ENCODE measurements at places on chromosomes 7 and 10.
A peak's percentile ranks its signal among the peaks of the same experiment; 100 is the strongest.

- DNase-seq, result no peak
Observed at GRCh38 chr10:23192712-23193434, 761 bp downstream of the PTF1A start.

DNA sequence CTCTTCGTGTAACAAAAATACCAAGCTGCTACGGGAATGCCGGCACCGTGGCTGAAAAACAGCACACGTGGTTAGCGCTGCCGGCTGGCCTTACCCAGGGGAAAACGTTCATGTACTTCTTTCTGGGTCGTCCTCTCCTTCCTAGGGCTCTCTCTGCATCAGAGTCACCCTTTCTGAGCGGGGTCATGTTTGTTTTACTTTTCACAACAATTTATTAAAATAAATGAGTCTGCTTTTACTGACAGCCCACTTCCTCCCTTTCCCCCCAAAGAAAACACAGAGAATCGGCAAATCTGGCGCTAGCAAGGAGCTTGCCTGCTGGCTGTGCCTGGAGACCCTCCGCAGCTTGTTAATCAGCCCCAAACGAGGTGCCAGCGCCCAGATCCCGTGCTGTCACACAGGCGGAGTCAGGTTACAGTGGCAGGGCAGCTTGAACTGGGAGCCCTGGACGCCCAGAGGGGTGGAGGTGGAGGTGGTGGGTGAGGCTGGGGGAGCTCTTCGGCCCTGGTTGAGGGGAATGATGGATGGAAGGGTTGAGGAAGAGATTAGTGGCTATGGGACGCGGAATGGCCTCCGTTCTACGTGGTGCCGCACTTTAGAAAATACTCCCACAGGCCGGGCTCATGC is 162.2 kb upstream of the TNS3 start:
- no peak for DNase-seq

GRCh38 chr10:4242561-4243035 is 457.6 kb upstream of the KLF6 start:
- no peak for DNase-seq

DNA sequence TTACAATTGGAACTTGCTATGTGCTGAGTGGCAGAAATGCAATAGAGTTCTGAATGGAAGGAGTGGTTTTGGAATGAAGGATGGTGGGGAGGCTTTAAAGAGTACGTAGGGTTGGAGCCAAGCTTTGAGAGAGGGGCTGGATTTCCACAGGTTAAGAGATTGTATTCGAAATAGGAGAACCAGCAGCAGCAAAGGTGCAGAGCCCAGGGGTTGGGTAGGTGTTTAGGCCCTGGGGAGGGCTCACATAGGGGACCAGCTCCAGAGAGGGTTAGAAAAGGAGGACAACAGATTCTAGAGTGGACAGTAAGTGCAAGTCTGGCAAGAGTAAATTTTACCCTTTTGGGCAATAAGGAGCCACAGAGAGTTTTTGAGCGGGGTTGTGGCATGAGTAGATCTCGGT is 297.2 kb downstream of the RPS24 start:
- DNase-seq, result no peak

DNA sequence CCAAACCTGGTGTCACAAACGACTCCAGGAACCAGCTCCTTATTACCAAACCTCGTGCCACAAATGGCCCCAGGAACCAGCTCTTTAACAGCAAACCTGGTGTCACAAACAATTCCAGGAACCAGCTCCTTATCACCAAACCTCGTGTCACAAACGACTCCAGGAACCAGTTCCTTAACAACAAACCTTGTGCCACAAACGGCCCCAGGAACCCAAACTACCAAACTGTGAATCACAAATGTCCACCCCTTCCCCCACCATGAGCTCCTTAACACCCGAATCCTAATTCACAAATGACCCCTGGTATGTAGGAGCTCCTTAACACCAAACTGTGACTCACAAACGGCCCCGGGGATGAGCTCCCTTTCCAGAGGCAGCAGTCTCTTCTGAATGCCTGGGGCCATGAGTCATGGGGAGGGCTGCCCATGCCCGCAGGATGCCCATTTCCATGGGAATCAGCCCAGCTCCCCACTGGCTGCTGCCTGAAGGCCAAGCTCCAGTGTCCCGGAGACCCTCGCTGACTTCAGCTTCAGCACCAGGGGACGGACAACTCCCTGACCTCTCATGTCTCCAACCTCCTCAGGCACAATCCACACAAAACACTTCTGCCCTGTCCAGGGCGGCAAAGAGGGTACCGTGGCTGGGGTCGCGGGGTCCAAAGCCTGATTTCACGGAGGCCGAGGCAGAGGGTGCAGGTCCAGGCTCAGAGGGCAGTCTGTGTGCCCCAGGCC is 213.1 kb downstream of the ELFN1 start:
- DNase-seq, result no peak

DNA sequence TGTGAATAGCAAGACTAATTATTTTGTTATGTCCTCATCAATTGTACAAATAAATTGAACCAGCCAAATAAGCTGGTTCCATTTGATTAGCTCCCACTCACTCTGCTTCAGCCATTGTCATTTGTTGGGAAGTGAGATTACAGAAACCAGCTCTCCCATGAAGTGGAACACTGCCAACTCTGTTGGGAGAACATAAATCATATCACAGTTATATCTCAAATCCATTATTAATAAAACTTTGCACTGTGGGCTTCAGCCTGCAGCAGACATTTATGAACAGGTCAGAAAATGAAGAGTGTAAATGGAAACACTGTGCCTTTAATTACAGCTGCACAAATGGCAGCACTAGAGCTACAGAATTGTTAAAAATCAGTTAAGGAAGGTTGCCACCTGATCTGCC is 46.7 kb upstream of the TEX47 start:
- no peak for DNase-seq

DNA sequence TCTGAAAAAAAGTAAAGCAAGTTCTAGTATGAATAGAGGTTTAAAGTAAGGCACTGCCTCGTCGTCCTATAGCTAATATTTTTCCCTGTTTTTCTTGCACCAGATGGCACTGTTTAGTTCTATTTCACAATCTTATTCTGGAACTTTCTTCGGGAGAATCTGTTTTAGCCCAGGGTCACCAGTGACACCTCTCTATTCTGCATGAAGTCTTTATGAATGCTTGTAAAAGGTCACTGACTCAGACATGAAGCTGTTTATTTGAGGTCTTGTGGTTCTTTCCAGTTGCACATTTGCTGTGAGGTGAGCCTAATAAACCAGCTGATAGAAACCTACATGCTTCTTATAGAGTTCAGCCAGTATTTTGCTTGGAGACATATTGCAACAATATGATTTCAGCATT is 444.3 kb downstream of the AUTS2 start:
- DNase-seq, result no peak

DNA sequence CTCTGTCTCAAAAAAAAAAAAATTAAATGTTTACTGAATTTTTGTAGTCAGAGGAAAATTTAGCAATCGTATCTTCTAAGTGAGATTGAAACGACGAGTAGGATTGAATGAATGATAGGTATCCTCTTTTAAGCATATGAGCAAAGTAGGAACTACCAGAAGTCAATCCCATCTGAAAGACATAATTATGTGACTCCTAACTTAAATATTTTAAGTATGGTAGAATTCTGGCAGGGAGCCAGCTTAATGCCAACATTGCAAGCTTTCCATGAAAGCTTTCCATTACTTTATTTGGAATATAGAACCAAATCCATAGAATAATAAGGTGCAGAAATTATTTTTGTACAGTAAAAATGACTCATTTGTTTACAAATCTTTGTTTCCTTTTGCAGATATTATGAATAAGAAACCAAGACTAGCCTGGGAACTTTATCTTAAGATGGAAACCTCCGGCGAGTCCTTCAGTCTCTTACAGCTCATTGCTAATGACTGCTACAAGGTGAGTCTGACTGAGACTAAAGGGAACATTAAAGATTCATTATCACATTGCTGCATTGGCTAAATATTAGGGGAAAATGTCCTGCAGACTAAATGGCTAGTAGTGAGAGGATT is 50.2 kb upstream of the UBN2 start:
- no peak for DNase-seq

GRCh38 chr10:35613107-35613440 is 7.9 kb downstream of the GJD4 start:
- no peak for DNase-seq

DNA sequence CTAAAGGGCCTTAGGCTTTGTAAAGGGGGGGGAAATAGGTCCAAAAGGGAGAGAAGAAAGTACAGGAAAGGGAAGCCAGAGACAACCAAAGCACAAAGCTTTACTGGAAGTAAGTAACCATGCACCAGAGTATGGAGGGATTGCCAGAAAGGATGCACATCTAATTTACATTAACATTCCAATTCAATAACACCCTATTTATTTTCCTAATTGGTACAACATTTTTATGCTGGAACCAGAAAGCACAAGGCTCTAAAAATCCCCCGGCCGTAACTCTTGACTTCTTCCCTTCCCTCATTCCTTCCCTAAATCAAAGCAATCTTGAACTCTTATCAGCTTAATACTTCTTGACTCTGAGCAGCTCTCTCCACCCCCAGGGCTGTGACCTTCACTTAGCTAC is 400.0 kb upstream of the CELF2 start:
- no peak for DNase-seq

- DNase-seq, result no peak
Observed at GRCh38 chr7:5094641-5095040, 49.0 kb downstream of the RBAK start.

- DNase-seq, result peak; percentile 36
Observed at GRCh38 chr10:117166418-117167345, 28.6 kb upstream of the VAX1 start.

DNA sequence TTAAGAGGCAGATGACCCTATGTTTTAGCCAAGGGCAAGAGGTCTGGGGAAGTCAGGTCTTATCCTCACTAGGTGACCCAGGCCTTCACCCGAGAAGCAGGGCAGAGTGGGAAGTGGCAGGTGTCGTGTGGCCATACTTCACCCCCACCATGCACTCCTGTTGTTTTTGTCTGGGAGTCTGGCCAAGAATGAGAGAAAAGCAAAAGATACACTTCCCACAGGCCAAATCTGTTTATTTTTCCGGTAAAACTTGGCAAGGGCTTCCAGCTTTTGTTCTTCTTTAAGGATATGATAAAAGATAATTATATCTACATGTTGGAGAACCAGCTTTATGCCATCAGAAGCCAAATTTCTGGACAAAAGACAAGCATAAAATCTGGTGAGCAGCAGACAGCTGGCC is 137.4 kb upstream of the CDC14C start:
- no peak for DNase-seq

GRCh38 chr7:16755397-16755796 is 1.8 kb downstream of the TSPAN13 start:
- no peak for DNase-seq

- DNase-seq, result no peak
Observed at GRCh38 chr7:129160161-129160905, 15.8 kb downstream of the TSPAN33 start.

- no peak for DNase-seq
Observed at GRCh38 chr10:132369636-132370185, 27.3 kb upstream of the PWWP2B start.

- DNase-seq, result peak; percentile 22
Observed at GRCh38 chr7:14457568-14458453, 444.7 kb downstream of the DGKB start.

DNA sequence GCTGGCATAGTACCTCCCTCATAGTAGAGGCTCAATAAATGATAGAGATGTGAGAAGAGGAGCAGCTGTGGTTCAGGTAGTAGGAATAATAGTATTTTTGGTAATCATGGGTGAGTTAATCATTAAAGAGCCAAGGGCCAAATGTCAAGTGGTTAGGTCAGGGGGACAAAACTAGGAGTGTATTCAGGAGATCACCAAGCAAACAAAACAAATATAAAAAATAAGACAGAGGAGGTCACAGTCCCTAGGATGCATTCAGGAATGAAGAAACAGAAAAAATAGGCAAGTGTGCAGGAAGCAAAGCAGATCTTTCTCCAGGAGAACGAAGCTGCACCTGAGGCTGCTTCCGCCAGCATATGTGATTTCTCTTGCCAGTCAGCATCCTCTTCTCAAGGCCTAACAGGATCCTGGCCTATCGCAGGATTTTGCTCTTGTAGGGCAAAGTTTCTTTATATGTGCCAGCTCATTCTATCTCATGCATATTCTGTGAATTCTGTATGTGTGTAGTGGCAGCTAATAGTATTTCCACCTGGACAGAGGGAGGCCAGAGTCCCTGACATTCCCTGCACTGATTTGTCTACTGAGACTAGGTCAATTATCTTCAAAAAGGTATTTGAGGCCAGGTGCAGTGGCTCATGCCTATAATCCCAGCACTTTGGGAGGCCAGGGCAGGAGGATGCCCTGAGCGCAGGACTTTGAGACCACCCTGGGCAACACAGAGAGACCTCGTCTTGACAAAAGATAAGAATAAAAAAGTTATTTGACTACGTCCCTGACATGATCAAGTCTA is 82.7 kb downstream of the AKR1D1 start:
- DNase-seq, result no peak

DNA sequence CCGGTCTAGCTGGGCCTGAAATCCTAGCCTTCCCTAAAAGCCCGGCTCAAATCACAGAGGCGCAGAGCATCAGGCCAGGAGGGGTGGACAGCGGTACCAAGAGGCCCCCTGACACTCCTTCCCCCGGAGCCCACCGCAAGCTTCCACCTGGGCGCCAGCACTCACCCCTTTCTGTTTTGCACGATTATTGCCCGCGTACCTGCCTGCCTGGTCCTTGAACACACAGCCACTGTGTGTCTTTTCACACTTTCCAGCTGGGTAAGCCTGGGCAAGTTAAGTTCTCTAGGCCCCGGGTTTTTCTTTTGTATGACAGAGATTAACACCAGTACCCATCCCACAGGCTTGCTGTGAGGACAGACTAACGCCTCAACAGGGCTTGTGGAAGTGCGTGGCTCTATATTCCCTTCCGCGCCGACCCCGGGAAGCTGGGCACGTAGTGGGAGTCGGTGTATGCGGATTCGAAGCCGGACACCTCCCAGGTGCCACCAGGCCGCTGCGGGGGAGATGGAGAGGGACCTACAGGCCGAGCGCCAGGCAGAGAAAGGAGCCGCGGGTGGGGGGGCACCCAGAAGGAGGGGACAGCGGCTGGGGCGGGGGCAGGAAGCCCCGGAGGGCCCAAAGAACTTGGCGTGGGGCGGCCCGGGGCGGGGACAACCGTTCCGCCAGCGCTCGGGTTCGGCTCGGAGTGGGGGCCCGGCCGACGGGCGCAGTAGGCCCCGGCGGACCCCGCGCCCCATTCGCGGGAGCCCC is 792 bp downstream of the ZNF746 start:
- peak; percentile 69 for DNase-seq

- no peak for DNase-seq
Observed at GRCh38 chr10:89600041-89600440, 45.0 kb downstream of the PANK1 start.

DNA sequence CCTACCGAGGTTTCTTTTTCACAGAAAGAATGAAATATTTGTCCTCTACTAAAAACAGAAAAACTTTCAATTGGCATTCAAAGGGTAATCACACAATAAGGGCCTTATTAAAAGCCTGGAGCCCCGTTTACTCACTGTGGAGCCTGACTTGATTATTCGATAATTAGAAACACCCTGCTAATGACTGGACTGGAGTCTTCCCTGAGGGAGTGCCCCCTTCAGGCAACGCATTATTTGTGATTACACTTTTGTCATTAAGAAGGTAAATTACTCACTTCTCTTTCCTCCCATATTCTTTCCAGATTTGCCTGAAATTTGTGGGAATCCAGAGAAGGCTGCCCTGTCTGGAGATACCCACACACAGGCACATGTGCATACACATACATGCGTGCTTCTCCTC is 444.2 kb upstream of the NPVF start:
- DNase-seq, result no peak

Measured in activated T-cell treated with anti-CD3 and anti-CD28 coated beads, Interleukin-2, amount 50 U/mL, for 72 hours (primary cell).